Astrocyte of the spinal cord (primary cell): ENCODE measurements at places on chromosomes 13 and 19.

DNA sequence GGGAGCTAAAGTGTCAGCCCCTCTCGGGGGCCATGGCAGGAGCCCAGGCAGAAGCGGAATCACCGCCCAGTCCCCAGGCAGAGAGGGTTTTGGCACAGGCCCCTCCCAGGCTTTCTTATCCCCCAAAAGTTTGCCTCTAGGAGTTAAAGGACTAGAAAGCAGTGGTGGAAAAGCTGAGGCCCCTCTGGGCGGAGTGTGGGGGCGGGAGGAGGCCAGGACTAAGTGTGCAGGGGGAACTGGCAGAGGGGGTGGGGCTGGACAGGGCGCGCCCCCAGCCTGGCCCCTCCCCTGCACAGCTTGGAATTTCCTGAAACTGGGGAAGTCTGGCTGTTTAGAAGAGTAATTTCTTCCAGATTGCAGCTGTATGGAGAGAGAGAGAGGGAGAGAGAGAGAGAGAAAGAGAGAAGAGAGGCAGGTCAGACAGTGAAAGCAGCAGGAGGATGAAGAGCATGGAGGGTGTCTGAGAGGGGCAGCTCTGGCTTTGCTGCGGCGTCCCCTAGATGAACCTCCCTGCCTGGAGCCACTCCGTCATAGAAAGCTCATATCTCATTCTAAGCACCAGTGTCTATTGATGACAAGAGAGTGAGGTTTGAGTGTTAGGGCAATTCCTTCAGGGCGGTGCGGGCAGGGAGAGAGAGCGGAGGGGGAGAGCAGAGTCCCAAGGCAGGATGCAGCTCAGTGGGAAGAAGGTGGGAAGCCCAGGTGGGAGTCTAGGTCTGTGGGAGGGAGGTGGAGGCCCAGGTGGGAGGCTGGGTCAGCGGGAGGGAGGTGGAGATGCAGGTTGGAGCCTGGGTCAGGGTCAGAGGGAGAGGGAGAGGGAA is at the start of gene CDC42EP5:
Gene CDC42EP5, minus strand, starts transcription at position 226 of the 821 bp plus-strand sequence. CDS start 7,749 bp downstream, outside the sequence.
- peak; percentile 85 for DNase-seq

DNA sequence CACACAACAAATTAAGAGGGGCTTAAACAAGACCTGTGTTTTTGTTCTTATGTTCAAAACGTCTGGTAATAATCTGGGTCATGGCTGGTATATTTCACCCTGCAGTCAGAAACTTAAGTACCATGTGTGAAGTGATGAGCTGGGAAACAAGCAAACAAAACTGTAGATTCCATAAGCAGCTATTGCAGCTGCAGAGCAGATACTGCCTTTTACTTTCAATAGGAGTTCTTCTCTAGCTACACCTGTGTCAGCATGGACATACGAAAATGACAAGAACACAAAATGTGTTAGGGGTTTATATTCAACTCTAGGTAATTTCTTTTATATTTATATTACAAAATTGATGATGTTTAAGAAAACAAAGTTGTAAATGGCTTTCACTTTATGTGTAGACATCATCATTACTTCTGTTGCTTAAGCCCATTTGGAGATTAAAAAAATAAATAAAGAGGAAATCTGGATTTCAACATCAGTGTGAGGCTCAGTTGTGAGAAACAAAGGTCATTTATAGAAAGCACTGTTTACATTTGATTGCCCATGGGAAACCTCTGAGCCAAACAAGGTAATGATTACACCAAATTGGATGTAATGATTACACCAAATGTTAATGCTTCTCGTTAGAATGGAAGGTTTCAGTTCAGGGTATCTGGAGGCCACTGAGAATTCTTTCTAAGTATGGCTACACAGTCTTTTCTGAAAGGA is 451.0 kb upstream of the SLC10A2 start:
- no peak for DNase-seq

DNA sequence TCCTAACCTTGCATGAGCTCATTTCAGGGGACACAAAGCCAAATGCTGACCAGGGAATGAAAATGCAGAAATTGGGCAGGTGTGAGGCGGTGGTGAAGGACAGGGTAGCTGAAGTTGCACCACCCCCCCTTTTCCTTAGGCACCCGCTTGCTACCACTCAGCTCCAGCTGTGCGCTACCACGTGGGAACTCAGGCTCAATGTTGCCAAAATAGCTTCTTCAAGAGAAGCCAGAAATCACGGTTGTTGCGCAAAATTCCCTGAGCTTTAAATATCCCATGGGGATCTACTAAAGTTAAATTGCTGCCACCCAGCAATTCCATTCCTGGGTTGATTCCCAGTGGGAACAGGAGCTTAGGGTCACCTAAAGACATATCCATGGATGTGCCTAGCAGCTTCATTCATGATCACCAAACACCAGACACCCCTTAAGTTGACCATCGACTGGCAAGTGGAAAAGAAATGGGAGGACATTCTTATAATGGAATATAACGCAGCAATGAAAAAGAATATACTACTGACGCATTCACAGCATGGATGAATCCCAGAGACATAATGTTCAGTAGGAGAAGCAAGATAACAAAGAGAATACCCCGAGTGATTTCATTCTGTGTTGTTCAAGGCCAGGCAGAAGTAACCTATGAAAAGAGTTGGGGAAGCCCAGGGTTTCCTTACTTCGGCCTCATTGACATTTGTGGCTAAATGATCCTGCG is 12.8 kb upstream of the ADGRL1 start:
- no peak for DNase-seq

DNA sequence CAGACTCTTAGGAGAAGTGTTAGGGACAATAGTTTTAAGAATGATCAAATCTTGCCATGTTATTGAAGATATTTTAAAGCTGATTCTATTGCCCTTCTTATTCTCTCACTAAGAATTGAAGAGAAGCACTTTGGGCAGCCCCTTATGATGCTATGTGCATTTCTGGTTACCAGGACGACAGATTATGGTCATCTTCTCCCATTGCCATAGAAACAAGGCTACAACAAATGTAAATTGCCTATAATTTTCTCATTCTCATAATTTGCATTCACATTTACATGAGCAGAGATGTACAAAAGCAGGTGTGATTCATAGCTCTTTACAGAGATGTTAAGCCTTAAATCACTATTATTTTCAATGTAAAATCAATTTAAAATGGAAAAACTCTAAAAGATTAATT is 137.3 kb upstream of the PCDH9 start:
- no peak for DNase-seq

GRCh38 chr13:61415058-61415721 is 459 bp downstream of the PCDH20 start:
- peak; percentile 43 for DNase-seq

DNA sequence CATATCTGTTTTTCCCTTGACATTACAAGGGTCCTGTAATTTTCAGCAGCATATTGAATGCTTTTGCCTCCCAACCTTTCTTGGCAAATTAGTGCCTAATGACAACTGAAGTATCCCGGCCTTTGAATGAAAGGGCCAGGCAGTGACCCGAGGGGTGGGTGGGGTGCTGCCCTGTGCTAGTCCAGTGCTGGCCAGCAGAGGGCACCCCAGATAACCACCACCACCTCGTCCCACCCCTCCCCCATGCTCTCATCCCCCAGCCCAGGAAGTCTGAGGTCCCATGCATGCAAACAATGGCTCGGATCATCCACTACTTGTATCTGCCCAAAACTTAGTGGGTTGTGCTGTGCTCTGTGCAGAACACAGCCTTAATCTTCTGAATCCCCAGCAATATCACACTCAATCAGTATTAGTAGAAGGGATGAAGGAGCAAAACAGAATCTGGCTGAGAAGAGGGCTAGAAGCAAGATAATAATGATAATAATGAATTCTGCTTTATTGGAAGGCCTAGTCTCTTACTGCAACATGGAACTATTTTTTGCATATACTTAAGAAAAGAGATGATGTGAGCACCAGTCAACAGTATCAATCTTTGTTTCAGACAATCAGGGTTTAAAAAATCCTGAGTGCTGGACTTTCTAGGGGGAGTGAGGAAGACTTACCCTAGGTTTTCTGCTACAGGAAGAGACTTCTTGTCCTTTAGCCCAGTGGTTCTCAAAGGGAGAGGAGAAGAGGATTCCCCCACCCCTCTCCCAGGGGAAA is 3.8 kb downstream of the ATP12A start:
- peak; percentile 11 for DNase-seq

DNA sequence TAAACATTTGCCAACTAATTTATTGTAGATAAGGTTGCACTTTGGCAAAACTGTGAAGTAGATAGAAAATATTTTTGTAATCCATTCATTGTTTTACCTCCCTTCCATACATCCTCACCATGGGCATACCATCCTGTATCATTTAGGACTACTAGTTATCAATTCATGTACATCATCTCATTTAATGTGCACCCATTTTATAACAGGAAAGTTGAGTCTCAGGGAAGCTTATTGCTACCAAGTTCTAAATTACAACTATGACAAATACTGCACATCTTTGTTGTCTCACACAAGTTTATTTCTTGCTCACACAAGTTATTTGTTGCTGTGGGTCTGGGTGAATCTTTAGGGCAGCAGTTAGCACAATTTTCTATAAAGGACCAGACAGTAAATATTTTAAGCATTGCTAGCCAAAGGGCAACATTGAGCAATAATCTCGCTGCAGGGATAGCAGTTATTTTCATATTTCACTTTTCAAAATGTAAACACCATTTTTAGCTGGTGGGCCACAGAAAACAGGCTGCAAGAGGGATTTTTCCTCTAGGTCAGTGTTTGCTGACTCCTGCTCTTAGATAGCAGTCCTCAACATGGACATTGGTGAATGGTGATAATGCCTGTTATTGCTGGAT is 276.5 kb downstream of the GPC6 start:
- no peak for DNase-seq

DNA sequence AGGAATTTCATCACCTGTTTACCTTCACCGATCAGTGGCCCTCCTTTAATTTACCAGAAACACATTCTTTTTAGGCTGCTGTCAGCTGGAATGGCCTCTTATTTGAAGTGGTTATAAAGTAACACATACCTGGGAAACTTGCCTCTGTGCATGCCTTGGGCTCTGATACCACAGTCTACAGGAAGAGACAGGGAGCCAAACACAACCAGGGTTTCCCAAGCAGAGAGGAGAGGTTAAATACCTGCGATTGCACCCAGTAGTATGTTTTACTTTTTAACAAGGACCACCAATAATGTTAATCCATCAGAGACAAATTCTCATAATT is 444.0 kb upstream of the SGCG start:
- no peak for DNase-seq

- no peak for DNase-seq
Observed at GRCh38 chr13:61712621-61713020, 297.0 kb upstream of the PCDH20 start.

DNA sequence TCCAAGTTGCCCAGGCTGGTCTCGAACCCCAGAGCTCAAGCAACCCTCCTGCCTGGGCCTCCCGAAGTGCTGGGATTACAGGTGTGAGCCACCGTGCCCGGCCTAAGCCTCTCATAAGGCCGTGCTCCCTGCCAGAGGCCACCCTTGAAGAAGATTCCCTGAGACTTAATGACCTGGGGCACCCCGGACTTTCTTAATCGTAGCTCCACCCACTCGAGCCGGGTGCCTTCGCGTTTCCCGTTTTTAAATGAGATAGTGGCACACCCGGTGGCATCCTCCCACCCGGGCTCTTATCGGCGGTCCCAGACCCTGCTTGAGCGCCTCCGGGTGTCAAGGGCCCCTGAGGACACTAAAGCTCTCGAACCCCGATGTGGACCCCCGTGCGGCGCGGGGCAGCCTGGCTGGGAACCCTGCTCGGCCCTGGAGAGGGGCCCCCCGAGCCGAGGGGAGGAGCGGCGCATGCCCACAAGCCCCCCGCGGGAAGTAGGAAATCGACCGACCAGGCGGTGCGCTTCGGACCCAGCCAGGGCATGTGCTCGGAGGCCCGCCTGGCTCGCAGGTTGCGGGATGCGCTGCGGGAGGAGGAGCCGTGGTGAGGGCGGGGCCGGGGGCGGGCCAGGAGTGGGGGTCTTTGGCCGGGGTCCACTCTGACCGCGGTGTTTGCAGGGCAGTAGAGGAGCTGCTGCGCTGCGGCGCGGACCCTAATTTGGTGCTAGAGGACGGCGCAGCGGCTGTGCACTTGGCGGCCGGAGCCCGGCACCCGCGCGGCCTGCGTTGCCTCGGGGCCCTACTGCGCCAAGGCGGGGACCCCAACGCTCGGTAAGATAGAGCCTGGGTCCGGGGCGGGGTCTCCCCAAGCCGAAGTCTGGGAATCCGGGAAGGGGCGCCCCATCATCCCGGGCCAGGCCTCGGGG is at the start of gene ANKLE1:
Gene ANKLE1, plus strand, starts transcription at position 511 of the 914 bp plus-strand sequence. Its CDS starts 20 bp downstream, at position 531.
- no peak for DNase-seq

DNA sequence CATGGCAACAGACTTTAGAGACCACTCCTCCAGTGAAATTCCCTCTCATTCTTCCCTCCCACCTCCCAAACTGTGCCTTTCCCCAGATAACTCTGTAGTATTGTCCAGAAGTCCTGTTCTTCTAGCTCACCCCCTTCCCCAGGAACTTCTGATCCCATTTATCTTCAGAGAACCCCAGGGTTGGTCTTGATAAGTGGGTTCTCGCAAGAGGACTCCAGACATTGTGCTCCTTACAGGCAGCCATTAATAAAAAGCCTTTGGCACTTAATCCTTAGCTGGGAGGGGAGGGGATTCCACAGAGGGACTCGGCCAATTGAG is 1.9 kb downstream of the LTBP4 start:
- no peak for DNase-seq

DNA sequence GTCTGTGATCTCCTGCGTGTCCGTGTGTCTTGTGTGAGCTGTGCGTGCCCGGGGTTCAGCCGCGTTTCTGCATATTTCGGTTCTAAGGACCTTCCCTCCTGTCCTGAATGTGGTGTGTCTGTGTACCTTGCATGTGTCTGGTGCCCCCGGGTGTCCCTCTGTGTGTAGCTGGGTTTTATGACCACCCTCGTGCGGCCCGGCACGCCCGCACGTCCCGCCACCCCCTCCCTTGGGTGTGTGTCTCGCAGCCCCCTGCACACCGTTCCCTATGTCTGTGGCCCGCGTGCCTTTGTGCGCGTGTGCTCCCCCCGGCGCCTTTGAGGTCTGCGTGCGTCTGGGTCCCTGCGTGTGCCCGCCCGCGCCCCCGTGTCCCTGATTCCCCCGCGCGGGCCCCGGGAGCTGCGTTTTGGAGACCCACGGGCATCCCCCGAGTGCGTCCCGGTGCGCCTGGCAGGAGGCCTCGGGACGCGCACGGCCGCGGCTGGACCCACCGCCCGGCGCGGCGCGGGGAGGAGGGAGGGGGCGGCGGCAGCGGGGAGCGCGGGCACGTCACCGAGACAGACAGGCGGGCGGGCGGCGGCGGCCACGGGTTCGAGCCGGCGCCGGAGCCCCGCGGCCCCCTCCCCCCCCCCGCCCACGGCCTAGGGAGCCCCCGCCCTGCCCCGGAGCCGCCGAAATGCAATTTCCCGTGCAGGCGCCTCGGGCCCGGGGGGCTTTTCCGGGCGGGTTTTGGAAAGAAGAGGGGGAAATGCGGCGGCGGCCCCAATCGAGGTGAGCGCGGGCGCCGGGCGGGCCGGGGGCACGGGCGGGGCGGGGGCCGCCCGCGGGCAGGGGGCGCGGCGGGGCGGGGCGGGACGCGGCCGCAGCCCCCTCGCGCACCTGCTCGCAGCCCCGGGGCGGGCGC is 12.0 kb upstream of the NANOS3 start:
- no peak for DNase-seq
